KBM-7 (cell line): ENCODE measurements at places on chromosomes 5 and 9.

- peak; percentile 38 for DNase-seq
Observed at GRCh38 chr9:6413365-6414246, 607 bp downstream of the UHRF2 start.

- DNase-seq = no peak
Observed at GRCh38 chr5:106880656-106881055, 790.1 kb downstream of the EFNA5 start.

DNA sequence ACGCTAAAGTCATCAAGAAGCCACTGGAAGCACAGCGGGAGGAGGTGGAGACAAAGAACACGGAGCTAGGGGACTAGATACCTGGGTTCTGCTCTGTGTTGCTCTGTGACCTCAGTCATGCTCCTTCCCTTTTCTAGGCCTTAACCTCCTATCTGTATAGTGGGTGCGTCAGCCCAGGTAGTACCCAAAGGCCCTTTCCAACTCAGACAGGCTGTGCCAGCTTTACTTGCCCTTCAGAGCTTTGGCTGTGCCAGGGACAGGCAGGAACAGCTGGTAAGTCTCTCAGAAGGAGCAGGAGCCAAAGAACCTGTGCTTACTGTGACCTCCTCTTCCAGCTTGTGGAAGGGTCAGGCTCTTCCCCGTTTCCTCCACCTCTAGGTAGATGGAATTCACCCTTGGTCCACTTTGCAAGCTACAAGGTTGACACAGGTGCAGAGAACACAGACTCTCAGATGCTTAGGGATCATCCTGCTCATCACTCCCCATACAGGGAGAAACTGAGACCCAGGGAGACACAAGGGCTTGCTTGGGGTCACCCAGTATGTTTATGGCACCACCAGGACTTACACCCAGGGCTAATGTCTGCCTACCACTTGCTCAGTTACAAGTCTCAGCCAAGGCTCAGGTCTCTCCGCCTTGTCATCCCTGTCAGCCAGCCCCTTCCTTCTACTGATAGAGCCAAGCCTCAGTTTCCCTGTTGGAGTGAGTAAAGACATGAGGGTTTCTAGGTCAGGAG lies 1.7 kb downstream of the CCDC69 start:
- DNase-seq = no peak

DNA sequence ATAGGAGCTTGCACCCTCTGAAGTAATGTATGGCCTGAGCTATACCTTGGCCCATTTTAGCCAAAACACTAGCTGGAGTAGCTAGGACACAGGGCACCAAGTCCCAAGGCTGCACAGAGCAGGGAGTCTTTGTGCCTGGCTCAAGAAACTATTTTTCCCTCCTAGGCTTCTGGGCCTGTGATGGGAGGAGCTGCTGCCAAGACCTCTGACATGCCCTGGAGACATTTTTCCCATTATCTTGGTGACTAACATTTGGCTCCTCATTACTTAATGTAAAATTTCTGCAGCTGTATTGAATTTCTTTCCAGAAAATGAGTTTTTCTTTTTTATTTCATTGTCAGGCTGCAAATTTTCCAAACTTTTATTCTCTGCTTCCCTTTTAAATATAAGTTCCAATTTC lies 1099.2 kb downstream of the CDH18 start:
- no peak for DNase-seq

DNA sequence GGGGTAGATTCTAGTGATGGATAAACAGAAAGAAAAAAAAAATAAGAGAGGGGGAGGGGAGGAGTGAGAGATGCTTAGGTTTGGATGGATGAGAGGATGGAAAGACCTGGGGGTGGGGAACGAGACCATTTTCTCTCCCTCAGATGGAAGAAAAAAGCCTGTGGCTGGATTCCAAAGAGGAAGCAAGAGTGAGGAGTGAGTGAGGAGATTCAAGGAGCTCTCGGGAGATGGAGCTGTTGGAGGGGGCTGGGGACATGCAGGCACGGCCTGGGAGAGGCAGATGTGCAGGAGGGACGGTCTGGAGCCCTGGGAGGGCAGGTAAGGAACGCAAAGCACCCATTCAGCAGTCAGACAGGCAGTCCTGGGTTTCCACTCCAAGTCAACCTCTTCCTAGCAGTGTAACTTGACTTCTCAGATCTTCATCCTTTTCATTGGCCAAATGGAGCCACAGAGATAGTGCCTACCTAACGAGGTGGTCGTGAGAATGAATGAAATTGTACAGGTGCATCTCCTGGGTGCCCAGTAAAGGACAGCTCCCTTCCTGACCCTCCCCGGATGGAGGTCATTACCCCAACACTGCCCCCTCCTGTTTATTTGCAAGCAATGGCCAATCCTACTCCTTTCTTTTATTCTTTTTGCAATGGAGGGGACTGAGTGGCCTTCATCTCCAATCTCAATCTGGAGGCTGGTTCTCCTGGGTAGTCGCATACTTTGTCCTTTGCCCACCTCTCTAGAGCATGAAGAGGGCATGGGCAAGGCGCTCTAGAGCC lies 52.2 kb downstream of the PCDH1 start:
- DNase-seq = no peak

DNA sequence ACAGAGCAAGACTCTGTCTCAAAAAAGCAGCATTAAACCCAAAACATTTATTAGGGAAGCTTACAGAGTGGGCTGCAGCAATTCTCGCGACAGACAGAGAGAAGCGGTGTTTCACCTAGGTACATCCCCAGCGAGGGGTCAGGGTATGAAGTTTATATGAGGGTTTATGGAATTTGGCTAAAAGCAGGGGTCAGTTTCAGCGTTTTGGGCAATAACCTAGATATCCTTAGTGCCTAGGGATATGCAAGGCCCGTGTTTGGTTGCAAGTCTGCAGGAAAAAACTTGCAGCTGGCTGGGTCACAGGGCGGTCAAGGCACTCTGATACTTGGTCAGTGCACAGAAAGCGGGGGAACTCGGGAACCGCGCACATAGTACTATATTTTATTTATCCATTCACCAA lies 649 bp upstream of the GLE1 start:
- no peak for DNase-seq

- no peak for DNase-seq
Observed at GRCh38 chr5:116046261-116046660, 14.0 kb downstream of the ARL14EPL start.
